Karpas-422 (cell line): ENCODE measurements at places on chromosomes 7 and 10. TPM values are rescaled to one million over a fixed set of nuclear protein-coding genes. Genes with fewer than 3 reads are reported as not detected.

GRCh38 chr7:30453921-30454320, 24.7 kb downstream of the NOD1 start:
- H3K27me3 ChIP-seq: no peaks in the 10 kb centered on the region
- no peaks in the 10 kb centered on the region for H3K4me1 ChIP-seq
- H3K27ac ChIP-seq: no peak overlapping the region

GRCh38 chr7:102974366-102975236, 61.8 kb downstream of the LRRC17 start:
- H3K4me1 ChIP-seq: no peaks in the 10 kb centered on the region
- no peak overlapping the region for H3K4me3 ChIP-seq
- peak; percentile 70 for DNase-seq
- no peaks in the 10 kb centered on the region for H3K27me3 ChIP-seq
- no peaks in the 10 kb centered on the region for H3K36me3 ChIP-seq

GRCh38 chr10:4315551-4315950, 510.5 kb upstream of the AKR1E2 start:
- no peaks in the 10 kb centered on the region for H3K27me3 ChIP-seq
- no peak for DNase-seq
- H3K4me3 ChIP-seq: no peak overlapping the region
- H3K27ac ChIP-seq: no peak overlapping the region

Gene ERVW-1
- total RNA-seq: not detected in 2 replicates

Gene SFXN2
- total RNA-seq: 10.2 and 25.8 TPM in 2 replicates
